ENCODE measurements at places on chromosomes 5 and 9.

- DNase-seq, result no peak
These were observed 17.1 kb downstream of the ENG start for GRCh38 chr9:127837346-127837745.

DNA sequence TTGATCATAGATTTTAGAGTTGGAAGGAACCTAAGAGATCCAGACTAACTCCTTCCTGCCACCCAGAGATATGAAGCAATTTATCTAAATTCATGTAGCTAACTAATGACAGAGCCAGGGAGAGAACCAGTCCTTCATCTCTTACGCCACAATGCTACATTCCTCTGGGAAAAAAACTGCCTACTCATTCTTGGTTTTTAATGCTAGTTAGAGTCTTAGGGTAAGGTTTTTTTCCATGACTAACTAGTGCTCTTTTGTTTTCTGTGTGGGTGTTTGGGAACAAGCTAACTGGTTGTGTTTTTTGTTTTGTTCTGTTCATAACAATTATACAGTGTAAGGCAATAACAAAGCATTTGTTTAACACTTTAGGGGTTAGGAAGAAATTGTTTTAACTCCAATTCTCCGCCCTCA, 52.4 kb downstream of the SLC44A1 start:
- DNase-seq, result no peak

- no peak for DNase-seq
These were observed 38.4 kb upstream of the PLEKHG4B start for GRCh38 chr5:53381-54174.

- DNase-seq, result no peak
These were observed 39.9 kb downstream of the ERP44 start for GRCh38 chr9:100058699-100059579.

- DNase-seq, result no peak
These were observed 54.4 kb downstream of the CCDC192 start for GRCh38 chr5:127757576-127757975.

DNA sequence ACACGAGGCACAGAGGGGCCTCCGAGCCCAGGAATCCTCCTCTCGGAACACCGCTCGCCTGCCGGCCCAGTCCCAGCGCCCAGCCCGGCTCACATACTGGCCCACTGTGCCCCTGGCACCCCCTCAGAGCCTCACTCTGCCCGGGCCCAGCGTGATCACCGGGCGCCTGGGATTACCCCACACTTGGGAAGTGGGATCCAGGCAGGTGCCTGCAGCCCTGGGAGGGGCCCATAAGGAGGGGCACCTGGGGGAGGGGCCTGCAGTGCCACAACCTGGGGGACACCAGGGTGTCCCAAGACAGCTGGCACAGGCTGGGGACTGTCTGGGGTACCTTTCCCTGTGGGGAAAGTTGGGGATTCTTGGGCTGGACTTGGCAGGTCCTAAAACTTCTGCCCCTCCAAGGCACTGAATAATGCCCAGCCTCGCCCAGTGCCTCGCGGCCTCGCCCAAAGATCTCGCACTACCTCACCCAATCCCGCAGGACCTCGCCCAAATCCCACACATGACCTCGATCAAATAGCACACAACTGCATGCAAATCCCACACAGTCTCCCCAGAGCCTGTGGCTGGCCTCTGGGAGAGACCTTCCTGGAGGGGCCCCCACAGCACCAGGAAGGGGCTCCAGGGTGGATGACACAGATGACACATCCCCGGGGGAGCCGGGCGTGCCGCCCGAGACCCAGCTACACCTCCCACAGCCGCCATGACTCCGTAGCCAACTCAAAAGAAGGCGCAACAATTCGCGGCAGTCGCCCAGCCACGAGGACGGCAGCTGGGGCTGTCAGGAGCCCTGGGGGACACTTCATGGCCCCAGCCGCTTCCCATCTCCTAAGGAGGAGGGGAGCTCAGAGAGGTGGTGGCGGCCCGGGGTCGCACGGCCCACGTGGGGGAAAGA, 13.7 kb downstream of the NOTCH1 start:
- no peak for DNase-seq

DNA sequence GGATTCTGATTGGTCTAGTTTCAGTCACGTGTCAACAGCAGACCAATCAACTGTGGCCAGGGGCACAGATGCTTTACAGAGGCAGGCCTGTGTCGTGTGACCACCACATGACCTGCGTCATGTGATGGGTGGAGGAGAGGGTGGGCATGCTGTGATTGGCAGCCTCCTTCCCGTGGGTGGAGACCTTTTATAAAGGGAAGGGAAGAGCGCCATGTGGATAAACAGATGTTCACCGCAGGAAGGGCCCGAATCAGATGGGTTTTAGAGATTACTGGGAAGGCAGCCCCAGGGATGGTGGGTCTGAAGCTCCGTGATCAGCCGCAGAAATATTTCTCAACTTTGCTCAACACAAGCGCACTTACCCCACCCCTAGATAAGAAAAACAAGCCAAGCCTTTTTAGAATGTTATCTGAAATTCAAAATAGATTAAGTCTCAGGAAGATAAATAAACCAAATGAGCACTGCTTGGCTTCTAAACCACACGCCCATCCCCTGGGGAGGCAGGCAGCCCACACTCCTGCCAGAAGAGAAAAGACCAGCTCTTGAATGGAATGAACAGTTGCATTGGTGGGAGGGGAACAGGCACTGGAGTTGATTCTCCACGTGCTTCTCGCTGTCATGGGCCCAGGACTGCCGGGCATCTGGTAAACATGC, 43.6 kb downstream of the ROPN1L start:
- DNase-seq, result no peak

GRCh38 chr5:3121813-3122212, 370.3 kb upstream of the IRX2 start:
- DNase-seq, result no peak

DNA sequence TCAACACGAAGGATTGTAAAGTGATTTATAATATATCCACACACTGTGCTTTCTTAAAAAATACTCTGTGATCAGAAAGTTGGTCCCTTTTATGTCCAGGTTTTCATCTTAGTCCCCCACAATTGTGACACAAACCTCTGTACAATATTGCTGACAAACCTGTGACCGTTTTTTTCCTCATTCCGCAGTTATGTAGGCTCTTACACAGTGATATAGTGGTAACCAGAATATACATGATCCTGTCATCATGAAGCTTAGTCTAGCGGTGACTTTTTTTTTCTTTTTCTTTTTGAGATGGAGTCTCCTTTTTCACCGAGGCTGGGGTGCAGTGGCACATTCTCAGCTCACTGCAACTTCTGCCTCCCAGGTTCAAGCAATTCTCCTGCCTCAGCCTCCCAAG, 8.7 kb downstream of the ANP32B start:
- DNase-seq, result no peak

DNA sequence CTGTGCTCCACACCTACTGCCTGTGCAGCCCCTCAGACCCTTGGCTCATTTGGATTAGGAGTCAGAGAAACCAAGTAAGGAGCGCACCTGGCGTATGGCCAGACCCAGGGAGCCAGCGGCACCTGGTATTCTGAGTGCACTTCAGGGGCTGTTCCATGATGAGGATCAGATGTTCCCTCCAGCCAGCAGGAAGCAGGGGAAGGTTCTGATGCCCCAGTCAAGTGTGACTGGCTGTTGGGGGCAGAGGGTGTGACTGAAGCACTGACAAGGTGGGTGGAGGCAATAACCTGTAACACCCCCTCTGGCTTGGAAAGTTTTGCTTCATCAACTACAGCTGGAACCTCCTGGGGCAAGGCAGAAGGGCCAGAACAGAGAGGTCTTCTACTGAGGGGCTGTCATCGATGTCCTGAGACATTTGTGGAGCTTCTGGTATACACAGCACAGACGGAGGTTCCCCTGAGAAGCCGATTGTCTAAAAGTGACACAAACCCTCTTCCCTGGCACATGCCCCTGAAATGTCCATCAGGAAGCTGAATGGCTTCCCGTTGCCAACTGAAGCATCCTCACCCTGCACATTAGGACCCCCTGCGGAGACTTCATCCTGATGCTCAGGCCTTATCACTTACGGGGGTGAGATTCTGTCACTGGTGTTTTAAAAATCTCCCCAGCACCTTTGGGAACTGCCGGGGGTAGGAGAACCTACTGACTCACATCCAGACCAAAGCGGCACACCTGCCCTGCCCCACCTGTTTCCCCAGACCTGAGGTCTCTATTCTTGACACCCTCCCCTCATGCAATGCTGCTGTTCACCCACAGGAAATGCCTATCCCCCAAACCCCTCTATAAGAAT, 21.1 kb downstream of the TRAF1 start:
- DNase-seq, result no peak

GRCh38 chr9:127717766-127718165, 1.9 kb downstream of the TTC16 start:
- no peak for DNase-seq

- DNase-seq, result no peak
These were observed 457.9 kb downstream of the ENC1 start for GRCh38 chr5:74182603-74183002.

DNA sequence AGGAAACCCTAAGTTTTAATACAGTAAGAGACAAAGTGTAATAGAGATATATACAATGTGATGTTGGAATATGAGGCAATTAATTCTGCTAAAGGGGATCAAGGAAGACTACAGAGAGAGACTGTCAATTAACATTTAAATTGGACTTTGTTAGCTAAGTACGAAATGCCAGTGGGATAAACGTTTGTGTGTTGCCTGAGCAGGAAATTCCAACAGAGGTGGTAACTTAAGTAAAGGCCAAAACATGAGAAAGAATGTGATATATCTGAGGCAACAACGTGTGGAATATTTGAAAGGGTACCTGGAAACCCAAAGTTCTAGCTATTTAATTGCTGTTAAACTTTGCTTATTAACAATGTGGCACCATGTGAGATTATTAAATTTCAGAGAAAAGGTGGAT, 1666.9 kb upstream of the WWC1 start:
- DNase-seq, result no peak

DNA sequence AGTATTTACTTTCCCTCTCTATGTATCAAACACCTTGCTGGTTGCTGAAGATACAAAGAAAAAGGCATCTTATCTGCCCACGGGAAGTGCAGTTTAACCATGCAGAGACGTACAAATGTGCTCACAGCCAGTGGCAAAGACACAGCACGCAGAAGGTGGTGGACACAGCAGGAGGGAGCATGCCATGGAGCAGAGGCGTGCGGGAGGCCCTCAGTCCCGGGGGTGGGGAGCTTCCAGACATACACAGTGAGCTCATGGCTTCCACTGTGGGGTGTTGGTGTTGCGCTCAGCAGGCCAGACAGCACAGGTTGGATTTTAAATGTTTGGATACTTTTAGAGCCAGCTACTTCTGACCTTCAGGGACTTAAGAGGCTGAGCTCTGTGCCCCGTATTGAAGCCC, 8.8 kb upstream of the BARX1 start:
- no peak for DNase-seq

GRCh38 chr5:57681942-57682341, 199.3 kb upstream of the ACTBL2 start:
- no peak for DNase-seq

DNA sequence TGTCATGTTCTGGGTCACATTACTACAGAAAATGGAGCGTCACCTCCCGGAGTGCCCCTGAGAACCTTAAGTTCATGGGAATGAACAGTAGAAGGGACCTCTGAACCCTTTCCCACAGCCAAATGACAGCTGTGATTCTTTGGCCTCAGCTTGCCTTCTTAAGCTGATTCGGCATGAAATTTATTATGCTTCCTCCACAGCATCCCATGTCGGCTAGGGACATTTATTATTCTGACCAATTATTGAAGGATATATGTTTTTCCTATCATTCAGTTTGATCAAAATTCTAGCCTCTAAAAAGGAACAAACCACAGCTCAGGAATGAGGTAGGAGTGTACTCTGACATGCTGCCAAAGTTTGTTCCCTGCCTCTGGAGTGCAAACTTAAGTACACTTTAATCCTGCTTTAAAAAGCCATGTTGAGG, 440.6 kb downstream of the CETN3 start:
- no peak for DNase-seq

DNA sequence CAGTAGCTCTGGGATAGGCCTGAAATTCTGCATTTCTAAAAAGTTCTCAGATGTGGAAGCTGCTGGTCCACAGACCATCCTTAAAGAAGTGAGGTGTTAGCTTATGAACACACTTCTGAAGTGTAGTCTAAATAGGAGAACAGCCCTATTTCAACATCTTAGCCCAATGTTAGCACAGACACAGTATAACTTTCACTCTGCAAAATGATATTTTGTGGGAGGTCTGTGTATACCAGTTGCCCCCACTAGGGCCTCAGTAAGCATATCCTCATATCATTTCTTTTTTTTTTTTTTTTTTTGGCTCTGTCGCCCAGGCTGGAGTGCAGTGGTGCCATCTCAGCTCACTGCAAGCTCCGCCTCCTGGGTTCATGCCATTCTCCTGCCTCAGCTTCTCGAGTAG, 7.5 kb upstream of the HABP4 start:
- DNase-seq, result no peak

GRCh38 chr5:95384485-95385213, 6.5 kb upstream of the FAM81B start:
- DNase-seq, result no peak

- no peak for DNase-seq
These were observed 330.6 kb upstream of the MEF2C start for GRCh38 chr5:89213573-89213972.

- DNase-seq, result no peak
These were observed 203.7 kb downstream of the NXNL2 start for GRCh38 chr9:88738709-88739108.

DNA sequence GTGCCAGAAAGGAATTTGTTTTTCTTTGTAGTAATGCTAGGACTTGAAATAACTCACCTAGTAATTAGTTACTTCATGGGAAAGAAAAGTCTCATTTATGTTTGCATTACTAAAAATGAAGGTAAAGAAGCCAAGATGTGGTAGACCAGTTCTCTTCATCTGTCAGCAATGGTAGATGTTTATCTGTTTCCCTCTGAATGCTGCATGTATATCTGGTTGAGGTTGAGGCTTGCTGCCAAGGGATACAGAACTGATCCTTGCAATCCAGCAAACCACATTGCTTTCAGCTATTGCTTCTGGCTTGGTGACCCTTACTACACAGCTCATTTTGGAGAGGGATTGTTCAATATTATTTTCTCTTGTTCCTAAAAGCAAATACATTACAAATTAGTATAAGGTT, 73.6 kb downstream of the ZNF474 start:
- DNase-seq, result no peak

- no peak for DNase-seq
These were observed 21.1 kb downstream of the TBC1D2 start for GRCh38 chr9:98234245-98234825.

GRCh38 chr9:131253891-131254491, 22.3 kb downstream of the FAM78A start:
- DNase-seq, result no peak

DNA sequence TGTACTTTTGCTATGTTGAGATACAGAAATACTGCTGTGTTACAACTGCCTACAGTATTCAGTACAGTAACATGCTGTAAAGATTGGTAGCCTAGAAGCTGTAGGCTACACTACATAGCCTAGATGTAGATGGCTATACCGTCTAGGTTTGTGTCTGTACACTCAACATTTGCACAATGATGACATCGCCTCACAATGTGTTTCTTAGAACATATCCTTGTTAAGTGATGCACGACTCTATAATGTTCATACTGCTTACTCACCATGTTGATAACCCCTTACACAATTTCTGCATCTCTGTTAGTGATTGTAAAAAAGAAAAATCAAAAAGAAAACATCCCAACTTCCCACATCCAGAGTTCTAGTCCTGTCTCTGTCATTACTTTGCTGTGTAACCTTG, 450.0 kb downstream of the CCDC171 start:
- no peak for DNase-seq

GRCh38 chr5:142375944-142376411, 51.2 kb upstream of the SPRY4 start:
- DNase-seq, result no peak

Data from activated CD8-positive, alpha-beta memory T cell treated with anti-CD3 and anti-CD28 coated beads for 1 hour (primary cell).